ENCODE measurements at places on chromosomes 16 and 17.

DNA sequence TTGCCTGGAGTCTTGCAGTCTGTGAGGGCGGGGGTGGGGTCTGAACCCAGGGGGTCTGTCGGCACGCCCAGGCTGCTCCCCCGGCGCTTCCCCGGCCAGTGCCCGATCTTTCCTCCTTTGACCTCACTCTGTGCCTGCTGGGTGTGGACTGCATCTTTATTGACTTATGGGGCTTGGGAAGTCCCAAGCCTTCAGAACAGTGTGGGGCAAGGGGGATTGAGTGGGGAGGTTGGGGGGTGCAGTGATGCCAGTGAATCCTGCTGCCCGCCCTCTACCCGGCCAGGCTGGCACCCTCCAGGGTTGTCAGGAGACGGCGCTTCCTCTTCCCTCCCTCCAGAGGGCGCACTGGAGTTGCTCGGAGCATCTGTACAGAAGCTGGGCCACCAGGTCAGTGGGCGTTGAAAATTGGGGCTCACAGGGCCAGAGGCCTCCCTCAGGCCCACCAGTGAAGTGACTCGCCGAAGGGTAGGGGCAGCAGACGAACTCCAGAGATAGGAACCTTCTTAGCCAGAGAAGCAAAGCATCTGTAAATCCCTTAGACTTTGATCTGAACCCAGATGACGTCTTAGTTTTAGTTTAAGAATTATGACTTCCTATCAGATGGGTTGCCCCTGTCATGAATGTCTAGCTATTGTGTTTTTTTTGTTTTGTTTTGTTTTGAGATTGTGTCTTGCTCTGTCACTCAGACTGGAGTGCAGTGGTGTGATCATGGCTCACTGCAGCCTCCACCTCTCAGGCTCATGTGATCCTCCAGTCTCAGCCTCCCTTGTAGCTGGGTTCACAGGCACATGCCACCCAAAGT lies 184.8 kb upstream of the CIBAR2 start:
- no peak for DNase-seq

- DNase-seq, result no peak
Measured at GRCh38 chr17:47702391-47702995, 8.5 kb downstream of the TBKBP1 start.

- DNase-seq, result no peak
Measured at GRCh38 chr16:89198417-89199240, 1.7 kb downstream of the SLC22A31 start.

GRCh38 chr17:60332574-60332973 lies 59.4 kb downstream of the USP32 start:
- DNase-seq, result no peak

- DNase-seq, result peak; percentile 54
Measured at GRCh38 chr16:75377729-75378386, 55.4 kb downstream of the CFDP1 start.

DNA sequence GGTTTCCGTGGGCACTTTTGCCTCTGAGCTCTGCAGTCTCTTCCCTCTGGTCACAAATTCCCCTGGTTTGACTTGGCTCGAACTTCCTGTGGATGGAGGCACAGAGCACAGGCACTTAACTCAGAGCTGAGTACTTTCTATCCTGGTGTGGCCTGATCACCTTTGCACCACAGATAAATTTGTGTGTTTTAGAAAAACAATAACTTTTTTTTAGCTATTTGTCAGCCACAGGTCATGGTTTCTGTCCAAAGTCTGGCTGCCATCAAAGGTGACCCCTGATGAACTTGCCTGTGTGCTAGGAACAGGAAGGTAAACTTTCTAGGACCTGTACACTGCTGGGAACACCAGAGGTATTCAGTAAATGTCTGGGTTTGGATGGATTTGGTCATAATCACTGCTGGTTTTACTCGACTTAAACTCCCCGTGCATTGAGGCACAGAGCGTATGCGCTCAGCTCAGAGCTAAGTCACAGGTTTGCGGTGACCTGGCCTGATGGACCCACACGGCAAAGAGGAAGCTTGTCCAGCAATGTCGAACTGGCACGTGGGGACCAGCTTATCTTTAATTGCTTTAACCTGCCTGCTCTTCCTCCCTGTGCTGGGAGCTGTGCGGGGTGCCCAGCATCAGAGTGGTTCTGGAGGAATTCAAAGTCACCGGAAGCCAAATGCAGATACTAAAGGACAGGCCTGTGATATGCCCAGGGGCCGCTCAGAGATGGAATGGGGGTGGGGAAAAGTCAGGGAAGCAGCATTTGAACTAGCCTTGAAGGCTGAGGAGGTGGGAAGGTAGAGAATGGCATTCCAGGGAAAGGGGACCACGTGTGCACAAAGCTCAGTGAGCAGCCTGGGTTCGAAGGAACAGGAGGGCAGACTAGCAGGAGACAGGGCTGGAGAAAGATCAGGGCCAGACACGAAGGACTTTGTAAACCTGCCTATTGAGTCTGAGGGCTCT lies 12.9 kb downstream of the SLC13A5 start:
- no peak for DNase-seq

DNA sequence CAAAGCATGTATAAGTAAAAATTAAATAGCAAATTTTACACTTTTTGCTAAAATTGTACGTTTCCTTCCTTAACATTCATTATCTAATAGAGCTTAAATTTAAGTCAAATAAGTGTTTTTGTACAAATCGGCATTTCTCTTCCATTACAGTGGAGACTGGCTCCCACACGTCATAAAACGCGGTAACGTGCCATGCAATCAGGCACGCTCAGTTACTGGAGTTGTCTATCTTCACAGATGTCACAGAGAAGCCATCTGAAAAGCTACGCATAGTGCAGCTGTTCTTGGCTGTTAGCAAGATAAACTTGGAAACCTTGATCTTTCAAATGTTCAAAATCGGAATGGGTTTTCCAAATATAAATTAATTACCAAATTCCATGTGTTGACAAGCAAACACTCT lies 165.3 kb downstream of the STX8 start:
- DNase-seq, result no peak

DNA sequence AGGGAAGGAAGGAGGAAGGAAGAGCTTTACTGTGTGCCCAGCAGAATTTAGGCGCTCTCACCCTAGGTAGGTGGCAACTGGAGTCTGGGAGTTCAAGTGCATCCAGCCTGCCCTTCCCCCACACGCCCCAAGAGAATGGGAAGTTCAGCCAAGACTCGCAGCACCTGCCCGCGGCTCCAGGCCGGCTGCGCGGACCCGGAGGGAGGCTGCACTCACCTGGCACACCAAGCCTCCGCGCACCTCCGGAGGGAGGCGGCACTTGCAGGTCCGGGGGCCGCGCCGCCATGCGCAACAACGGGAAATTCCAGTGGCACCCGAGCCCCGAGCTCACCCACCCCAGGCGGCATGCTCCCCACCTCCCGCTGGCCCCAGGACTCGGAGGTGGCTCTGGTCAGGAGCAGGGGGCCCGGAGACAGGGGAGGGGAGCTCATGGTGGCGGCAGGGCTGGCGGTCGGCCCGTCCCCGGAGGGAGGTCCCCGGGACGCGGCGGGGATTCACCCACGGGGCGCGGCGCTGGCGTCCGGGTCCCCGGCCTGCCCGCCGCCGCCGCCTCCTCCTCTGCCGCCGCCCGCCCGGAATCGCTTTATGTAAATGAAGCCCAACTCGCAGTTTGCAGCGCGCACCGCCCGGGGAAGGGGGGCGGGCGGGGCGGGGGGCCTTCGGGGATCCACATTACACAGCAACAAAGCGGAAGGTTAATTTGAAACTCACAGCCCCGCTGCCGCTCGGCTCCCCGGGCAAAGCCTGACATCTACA lies at the start of gene ZFHX3:
Gene ZFHX3, minus strand, starts transcription at position 593 of the 756 bp plus-strand sequence. CDS start 87,983 bp downstream, outside the sequence.
- no peak for DNase-seq

DNA sequence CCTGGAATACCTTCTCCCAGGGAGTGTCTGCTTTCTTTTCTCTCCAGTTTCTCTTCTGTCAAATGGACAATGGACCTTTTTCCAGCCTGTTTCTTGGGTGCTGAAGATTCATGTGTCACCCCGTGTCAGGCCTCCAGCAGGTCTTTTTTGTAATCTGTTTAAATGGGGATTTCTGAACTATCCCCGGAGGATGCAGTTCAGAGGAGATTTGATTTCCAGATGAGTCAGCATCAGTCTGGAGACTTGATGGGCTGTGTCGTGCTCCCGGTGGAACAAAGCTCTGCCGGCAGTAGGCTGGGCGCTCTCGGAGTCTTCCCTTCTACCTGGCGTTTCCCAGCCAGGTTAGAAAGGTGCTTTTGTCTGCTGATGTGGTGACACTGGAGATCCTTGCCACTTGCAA lies 440.6 kb downstream of the HS3ST3B1 start:
- no peak for DNase-seq

GRCh38 chr16:84548971-84549844 lies 44.7 kb upstream of the MEAK7 start:
- no peak for DNase-seq

DNA sequence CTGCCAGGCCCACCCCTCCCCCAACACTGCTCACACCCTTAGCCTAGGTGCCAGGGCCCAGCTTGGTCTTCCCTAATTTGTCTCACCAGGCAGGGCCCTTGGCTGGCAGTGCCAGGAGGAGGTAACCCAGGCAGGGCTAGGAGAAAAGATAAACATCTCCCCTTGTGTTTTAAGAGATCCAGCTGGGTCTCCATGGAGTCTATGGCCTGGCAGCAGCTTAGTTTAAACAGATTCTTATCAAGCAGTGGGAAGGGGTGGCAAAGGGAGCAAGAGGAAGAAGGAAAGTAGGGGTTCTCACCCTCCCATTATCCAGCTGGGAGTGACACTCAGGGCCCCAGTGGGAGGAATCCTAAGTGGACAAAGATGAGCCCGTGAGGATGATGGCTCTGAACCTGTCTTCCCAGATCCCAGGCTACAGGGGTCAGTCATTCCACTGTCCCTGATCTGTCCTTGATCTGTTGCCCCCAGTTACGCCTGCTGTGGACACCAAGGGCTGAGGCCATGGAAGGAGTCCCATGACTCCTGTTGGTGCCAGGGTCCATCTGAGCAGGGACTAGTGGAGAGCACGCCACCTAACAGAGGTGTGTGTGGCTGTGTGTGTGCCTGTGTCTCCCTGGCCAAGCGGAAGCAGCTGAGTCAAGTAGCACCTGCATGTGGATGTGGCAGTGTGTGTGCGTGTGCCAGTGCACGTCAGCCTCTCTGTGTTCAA lies 47.4 kb upstream of the MEIOC start:
- DNase-seq, result no peak

DNA sequence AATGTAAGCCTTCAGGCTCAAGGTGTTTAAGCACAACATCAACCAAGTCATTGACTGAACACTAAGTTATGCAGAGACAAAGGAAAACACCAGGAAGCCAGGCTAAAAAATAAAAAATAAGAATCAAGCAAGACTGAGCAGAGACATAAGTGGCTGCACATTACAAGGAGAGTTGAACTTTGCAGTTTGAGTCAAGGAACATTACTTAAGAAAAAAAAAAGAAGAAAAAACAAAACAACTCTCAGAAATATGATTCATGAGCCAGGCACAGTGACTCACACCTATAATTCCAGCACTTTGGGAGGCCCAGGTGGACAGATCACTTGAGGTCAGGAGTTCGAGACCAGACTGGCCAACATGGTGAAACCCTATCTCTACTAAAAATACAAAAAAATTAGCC lies 168.1 kb downstream of the C16orf95 start:
- no peak for DNase-seq

DNA sequence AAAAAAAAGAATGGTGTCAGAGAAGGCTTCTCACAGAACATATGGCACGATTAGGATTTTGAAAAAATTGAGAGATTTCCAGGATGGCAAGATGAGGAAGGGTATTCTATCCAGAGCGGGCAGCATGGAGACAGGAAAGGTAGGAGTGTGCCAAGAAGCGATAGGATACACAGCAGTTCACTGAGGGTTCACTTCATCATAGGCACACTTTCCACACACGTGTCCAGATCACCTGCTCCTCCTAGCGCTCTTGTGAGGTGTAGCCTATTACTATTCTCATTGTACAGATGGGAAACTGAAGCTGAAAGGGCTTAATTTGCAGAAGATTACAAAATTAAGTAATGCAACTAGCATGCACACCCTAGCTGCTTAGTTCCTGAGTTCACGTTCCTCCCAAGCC lies 6.2 kb upstream of the ELAC2 start:
- no peak for DNase-seq

DNA sequence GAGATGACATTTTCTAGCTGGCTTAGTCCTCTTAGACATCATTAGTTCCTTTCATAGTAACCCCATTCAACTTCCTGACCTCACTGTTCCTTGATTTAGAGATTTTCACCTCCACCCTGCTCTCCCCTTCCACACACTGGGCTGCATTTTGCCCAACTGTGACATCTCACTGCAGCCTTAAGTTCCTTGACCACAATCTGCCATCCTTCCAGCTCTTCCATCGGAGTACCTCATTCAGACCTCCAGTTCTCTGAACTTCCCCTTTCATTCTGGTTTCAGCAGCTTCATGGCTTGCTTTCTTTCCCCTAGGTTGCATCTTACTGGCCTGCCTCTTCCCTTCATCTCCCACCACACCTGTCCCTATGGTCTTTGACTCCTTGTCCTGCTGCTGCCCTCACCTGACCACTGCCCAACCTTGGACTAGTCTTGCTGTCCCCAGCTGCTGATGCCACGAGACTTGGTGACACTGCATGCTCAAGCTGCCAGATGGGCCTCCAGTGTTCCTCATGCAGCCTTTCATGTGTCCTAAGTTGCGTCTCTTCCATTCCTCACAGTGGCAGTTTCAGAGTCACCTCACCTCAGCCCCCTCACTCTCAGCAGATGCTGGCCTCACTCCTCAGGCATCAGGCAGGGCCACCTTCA lies 40.8 kb downstream of the NUP88 start:
- no peak for DNase-seq

GRCh38 chr16:69157196-69157595 lies 24.7 kb downstream of the UTP4 start:
- DNase-seq, result no peak

DNA sequence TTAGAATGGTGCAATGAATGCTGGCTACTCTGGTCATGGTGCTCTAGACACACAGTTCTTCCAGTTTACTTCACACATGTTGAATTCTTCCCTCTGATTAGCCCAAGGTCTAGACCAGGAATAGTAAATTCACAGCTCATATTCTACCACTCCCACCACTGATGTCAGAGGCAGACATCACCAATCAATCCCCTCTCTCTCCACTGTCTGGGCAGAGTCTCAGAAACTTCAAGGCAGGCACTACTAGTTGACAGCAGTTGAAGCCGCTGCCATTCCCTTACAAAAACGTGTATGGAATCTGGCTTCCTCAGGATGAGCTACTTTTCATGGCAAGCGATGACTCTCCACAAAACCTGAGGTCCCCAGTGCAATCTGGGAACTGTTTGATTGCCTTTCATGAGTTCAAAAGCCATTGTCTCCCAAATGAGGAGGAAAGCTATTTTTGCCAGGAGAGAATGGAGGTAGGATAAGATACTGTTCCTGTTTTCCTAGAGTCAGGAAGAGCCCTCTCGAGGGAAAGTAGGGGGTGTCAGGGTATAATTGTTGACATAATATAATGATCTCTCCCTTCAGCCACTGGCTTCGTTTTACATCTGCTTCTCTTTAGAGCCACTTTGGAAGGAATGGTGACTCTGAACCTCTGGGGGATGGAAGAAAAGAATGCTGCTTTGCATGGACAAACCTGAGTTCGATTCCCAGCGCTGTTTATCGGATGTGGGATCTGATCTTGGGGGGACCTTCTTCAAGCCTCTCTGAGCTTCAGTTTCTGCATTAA lies 90.0 kb downstream of the FOXL1 start:
- no peak for DNase-seq

DNA sequence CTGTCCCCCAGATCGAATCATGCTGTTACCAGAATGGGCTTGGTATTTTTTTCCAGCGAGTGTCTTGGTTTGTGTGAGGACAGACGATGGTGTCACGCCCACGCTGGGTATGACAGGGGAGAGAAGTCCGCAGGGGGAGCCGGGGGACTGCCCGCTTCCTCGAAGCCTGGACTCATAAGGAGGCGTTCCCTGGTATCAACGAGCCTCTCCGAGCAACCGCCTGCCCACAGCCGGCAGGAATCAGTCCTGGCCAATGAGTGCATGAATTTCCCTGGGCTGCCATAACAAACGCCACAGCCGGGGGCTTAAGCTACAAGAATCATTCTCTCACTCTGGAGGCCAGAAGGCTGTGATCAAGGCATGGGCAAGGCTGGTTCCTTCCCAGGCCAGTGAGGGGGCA lies 26.1 kb upstream of the JPH3 start:
- DNase-seq, result no peak

Measured in spinal cord (tissue), 10 donors.